Activated CD4-positive, CD25-positive, alpha-beta regulatory T cell treated with anti-CD3 and anti-CD28 coated beads, Interleukin-2, amount 50 U/mL, for 72 hours (primary cell): ENCODE measurements at places on chromosomes 1 and 21.

- DNase-seq: no peak
Observed at GRCh38 chr1:231714440-231714839, 87.8 kb downstream of the DISC1 start.

- DNase-seq: no peak
Observed at GRCh38 chr1:160521554-160521953, 1.5 kb downstream of the SLAMF6 start.

- DNase-seq: no peak
Observed at GRCh38 chr1:210262167-210262896, 29.7 kb downstream of the SERTAD4 start.

DNA sequence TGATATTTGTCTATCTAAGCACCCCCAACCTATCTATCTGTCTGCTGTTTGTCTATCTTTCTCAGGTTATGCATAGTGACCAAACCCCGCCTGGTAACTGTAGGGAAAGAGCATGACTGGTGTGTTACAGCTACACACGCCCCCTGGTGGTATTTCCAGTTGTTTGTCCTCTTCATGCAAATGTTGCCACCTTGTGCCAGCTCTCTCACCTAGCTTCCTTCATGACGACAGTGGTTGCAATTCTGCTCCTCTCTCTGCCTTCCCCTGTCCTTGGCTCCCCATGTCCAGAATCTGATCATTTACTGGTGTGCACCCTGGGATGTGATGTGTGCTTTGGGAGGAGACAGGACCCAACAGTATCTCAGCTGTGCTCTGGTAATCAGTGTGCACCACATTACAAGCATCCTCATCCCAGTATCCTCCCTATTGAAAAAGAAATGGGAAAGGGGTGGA, 8.1 kb upstream of the INKA2 start:
- peak; percentile 56 for DNase-seq

DNA sequence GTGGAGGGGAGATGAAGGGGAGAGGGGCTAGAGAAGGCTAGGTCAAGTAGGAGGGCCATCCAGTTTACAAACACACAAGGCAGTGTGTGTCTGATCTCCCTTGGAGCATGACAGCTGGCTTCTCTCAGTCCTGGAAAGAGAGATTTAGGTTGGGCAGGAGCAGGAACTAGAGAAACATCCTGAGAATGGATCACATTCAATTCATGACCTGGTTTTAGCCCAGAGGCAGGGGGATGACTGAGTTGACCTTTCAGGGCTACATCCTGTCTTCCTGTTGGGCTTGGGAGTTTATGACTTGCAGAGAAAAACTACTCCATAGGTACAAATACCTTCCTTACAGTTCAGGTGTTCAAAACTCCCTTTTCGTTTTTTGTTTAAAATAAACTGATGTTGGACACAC, 97.0 kb downstream of the IGSF21 start:
- no peak for DNase-seq

DNA sequence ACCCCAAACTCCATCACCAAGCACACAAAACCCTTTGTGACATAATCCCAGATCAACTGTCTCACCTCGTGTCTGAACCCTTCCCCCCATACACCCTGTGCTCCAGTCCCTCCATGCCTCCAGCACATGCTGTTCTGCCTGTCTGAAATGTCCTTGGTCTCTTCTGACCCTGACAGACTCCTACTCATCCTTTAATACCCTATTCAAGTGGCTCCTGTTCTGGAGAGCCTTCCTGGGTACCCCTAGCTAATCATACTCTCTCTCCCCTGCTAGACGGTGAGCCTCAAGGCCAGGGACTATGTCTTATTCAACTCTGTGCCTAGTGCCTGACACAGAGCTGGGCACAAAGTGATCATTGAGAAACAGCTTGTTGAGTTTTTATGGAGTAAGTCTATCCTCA, 125.0 kb downstream of the LACTBL1 start:
- DNase-seq: no peak

GRCh38 chr1:119250299-119250698, 109.8 kb upstream of the WARS2 start:
- no peak for DNase-seq

- no peak for DNase-seq
Observed at GRCh38 chr1:73411479-73411878, 786.5 kb downstream of the LRRIQ3 start.

DNA sequence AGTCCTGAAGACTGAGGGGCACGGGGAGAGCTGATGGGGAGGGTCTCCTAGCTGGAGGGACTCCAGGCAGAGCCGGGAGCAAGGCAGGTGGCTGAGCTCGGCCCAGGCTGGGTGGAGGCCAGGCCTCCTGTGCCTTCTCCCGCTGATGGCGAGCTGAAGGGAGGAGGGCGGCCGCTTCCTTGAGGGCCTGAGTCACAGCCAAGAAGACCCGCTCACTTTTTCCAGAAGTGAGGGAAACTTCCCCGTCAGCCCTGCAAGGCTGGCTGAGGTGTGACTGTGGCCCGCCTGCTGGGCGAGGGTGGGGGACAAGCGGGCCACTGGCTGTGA, 1.7 kb upstream of the VWA1 start:
- DNase-seq: peak; percentile 28

DNA sequence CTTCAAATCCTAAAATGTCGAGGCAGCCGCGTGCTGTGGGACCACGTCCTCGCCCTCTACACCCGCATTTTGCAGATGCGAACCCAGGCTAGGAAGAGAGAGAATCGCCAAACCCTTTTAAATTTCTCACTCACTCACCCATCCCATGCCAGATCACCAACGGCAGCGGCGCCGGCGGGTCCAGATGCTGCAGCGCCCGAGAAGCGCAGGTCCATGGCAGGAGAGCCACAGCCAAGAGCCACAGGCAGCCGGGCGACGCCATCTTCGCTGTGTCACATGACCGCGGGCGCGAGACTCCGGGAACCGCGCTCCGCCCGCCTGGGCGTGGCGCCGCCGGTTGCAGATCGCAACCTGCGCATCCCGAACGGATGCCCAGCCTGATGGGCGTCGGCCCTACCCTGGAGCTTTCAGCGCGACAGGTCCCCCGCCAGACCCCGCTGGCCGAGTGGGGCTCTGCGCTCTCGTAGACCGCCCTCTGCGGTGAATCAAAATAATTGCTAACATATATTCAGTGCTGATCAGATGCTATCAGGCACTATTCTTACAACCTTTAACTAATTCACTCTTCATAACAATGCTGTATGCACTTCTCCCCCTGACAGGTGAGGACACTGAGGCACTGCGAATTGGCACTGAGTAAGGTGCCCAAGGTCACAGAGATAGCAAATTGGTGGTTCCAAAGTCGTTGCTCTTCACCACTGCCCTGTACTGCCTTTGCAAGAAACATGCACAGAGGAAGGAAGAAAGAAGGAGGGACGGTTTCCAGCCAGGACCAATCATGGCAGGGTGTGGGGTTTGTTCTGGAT, at the start of gene PPT1:
PPT1 (minus strand) TSS at position 276 of the 806 bp plus-strand sequence; CDS start at position 262, 14 bp downstream.
- peak; percentile 83 for DNase-seq

GRCh38 chr1:89781494-89782126, 39.2 kb upstream of the LRRC8D start:
- peak; percentile 37 for DNase-seq

DNA sequence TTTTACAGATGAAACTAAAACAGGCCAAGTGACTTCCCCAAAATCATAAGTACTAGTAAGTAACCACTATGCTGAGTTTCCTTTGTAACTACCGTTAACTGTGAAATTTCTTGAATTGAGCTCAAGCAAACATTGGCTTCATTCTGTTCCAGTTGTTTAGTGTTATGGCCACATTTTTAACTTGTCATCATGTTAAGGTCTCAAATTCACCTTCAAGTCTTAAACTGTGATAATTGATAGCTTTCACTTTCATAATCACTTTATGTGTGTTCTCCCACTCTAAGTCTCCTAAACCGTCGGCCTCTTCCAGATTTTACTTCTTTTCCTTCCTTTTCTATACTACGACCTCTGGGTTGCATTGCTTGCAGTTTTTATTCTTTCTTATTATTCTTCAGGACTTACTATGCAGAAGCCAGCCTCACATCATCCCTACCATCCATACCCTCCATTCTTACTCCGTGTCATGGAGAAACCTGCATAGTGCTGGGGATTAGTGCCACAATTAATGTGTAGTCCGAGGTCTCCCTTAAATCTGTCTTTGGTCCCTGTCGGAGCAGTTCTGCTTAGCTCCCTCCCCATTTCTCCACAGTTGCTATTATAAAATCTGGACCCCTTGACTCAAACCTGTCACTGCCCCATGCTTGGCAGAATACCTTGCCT, 5.8 kb downstream of the KIF1B start:
- DNase-seq: no peak

- no peak for DNase-seq
Observed at GRCh38 chr1:223683586-223684487, 18.3 kb upstream of the CAPN8 start.

GRCh38 chr1:53372501-53372951, 44.7 kb upstream of the LRP8 start:
- DNase-seq: peak; percentile 7

DNA sequence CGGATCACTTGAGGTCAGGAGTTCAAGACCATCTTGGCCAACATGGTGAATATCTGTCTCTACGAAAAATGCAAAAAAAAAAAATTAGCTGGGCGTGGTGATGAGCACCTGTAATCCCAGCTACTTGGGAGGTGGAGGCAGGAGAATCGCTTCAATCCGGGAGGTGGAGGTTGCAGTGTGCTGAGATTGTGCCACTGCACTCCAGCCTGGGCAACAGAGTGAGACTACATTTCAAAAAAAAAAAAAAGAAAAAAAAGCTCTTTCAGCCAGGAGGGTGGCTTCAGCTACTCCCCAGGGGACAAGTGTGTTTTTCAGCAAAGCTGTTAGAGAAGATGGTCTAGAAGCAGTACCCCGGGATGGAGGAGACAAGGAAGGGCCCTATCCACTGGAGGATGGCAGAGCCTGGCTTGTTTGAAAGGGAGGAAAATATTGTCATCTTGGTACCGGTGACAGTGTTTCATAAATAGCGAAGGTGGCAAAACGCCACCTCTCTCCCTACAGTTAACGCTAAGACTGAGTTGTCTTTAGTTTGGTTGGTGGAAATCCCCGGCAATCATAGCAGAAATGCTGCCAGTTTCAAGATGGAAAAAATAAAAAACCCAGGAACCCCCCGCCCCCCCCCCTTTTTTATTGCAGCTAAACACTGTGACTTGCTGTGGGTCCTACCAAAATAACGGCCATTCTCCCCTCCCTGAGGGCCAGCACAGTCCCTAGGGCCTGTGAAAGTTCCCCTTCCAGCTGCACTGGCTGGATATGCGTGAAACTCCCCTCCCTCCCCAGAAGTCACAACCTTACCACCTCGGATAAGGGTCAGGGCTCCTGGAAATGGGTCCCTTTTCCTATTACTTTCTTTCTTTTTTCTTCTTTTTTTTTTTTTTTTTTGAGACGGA, 3.5 kb downstream of the PIK3CD start:
- peak; percentile 40 for DNase-seq

DNA sequence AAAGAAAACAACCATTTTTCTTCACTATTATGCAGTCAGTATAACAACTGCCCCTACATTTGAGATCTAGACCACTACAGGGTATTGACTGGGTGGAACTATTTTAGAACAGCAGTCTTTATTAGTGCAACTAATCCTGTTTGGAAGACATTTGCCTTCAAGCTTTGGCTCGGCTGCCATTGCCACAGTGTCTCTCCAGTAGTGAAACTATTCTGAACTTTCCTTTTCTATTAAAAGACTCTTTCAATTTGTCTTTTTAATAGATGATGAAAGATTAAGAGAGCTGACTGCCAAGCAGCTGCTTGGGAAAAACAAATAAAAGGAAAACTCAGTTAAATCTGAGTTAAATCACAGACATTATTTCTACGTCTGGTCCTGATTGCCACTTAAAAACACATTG, 49.3 kb downstream of the LPGAT1 start:
- no peak for DNase-seq

DNA sequence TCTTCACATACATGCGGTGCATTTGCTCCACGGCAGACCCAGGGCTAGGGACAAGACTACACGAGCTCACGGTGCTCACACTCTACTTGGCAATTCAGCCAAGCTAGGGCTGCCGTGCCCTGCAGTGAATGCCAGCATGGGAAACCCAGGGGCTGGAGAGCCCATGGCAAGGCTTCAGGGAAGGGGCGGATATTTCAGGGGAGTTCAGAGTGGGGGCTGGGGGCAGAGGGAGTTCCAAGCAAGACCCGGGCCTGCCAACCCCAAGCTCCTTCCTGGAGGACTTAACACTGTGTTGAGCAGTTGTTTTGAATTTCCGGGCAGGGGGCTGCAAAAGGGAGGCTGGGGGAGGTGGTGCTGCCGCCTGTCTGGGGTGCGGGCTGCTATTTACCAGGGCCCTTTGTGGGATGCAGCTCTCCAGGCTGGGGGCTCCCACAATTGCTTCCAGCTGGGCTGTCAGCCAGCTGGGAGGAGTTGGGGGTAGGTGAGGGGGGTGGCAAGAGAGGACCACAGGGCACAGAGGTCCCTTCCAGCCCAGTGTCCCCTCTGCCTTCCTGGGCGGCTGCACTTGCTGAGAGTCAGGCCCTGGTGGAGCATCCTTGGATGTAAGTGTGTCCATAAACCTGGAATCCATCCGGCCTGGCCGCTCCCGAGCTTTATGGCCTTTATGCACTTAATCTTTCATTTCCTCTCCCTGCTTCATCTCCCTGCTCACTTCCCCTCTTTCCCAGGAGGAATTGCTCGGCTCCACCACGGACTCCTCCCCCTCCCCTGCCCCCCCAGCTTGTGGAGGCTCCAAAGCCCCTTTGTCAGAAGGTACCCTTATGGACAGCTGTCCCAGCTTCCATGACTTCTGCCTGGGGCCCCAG, 55.8 kb upstream of the SSBP3 start:
- no peak for DNase-seq

- no peak for DNase-seq
Observed at GRCh38 chr1:36006941-36007500, 76.1 kb downstream of the AGO3 start.

GRCh38 chr1:37858931-37859506, 373 bp downstream of the MTF1 start:
- DNase-seq: no peak

DNA sequence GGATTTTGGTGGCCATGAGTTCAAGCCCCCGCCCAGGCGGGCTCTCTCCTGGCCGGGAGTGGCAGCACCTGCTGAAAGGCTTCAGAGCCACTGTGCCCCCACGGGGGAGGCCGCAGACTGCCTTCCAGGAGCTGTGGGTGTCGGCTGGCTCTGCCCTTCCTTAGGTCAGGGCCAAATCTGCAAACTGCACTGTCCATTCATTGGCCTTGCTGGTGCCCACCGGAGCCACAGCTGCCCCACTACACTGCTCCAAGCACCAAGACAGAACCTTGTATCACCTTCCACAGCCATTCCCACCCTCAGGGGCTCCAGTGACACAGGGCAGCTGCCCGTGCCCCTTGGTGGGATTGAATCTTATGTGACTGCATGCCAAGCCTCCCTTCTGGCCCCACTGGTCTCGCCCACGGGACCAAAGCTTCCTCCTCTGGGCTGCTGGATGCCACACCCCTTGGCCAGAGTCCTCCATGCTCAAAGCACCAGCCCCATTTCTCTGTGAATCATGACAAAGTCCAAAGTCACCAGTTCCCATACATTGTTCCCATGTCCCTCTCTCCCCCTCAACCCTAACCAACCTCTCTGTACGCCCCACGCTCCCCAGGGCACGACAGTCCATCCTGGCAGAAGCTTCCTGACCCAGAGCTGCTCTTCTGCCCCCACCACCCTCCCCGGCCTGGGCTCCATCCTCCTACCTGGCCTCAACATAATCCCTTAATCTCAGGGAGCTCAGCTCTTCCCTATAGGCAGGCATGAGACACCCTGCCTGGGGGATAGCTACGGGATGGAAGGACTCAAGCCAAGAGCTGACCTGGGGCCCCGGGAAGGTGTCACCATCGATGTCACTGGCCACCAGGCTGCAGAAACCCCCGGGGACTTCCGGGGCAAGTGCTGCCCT, 20.9 kb upstream of the GPR153 start:
- DNase-seq: no peak
